ENCODE measurements at places on chromosomes 11 and 22.

- no peaks in the 10 kb centered on the region for H3K36me3 ChIP-seq
- no peaks in the 10 kb centered on the region for H3K27me3 ChIP-seq
- H3K4me1 ChIP-seq: peaks cover 7% of the 10 kb centered on the region
- no peak overlapping the region for H3K27ac ChIP-seq
- DNase-seq: no peak
Measured at GRCh38 chr11:66450560-66450959, 11.9 kb upstream of the MRPL11 start.

GRCh38 chr11:120898568-120898967 lies 125.3 kb upstream of the TBCEL start:
- H3K4me3 ChIP-seq: no peak overlapping the region
- no peaks in the 10 kb centered on the region for H3K27me3 ChIP-seq
- no peaks in the 10 kb centered on the region for H3K36me3 ChIP-seq
- peaks cover 8% of the 10 kb centered on the region for H3K4me1 ChIP-seq
- no peak overlapping the region for H3K27ac ChIP-seq
- DNase-seq: no peak

DNA sequence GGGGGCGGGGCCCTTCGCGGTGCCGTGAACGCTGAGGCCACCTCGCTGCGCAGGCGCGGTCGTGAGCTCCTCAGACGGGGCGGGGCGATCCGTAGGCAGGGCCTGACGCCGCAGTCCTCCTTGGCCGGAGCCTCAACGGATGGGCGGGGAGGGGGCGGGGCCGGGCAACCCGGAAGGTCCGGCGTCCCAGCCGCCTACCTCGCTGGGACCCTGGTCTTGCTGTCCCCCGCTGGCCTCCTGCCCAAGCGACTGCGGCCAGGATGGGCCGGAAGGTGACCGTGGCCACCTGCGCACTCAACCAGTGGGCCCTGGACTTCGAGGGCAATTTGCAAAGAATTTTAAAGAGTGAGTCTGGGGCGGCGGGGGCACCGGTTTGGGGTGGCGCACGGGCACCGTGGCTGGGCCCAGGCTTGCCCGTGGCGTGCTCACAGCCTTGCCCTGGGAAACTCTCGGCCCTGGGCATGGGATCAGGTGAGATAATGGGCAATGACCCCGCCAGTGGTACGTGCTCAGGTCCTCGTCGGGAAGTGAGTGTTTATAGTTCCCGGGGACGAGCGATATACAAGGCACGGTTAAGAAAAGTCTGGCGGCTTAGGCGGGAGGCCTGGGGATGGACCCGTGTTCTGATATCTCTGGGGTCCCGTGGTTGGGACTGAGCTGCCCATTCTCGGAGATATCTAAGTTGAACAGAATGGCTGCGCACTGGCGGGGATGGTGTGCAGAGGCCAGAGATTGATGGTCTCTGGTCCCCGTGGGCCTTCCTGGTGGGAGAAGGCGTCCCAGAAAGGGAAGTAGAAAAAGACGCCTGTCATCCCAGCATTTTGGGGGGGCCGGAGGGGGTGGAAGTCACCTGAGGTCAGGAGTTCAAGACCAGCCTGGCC lies at the start of gene NADSYN1:
TSS of gene NADSYN1 (plus strand) at position 167 of the 881 bp plus-strand sequence. CDS start at position 261, 94 bp downstream.
- DNase-seq: peak; percentile 98
- peak within 1 kb of the TSS; percentile 78 for H3K27ac ChIP-seq
- H3K4me1 ChIP-seq: peaks cover 29% of the 10 kb centered on the region
- peak within 1 kb of the TSS; percentile 94 for H3K4me3 ChIP-seq
- H3K36me3 ChIP-seq: peaks cover 9% of the 10 kb centered on the region
- no peaks in the 10 kb centered on the region for H3K27me3 ChIP-seq

DNA sequence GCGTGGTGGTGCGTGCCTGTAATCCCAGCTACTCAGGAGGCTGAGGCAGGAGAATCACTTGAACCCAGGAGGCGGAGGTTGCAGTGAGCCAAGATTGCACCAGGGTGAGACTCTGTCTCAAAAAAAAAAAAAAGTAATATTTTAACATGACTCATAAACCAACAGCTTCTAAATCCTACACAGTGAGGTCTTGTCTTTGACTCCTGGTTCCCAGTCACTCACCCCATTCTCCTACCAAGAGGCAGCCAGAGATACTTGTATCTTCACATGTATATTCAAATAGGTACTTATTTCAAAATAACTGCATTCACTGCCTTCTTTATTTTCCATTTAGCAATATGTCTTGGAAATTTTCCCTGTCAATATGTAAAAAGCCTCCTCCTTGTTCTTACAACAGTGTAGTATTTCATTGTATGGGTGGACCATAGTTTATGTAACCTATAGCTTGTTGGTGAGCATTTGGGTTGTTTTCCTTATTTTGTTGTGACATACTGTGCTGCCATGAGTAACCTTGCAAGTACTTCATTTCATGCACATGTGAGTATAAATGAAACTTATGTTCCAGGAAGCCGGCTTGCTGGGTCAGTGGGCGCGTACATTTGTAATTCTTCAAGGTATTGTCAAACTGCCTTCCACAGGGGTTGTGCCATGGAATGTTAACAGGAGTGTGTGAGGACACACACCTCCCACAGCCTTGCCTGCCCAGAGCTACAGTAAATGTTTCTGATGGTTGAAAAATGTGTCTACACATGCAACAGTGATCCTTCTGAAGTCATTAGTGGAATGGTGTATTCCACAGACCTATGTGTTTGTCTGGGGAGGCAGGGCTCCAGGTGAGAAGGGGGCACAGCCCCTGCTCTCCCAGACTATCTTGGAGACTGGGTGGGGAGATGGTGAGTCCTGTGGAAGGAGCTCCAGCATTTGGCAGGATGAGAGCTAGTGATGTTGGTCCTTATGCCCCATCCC lies 47.9 kb downstream of the OSBP2 start:
- no peaks in the 10 kb centered on the region for H3K36me3 ChIP-seq
- H3K27me3 ChIP-seq: no peaks in the 10 kb centered on the region
- DNase-seq: no peak
- H3K4me3 ChIP-seq: no peak overlapping the region
- no peak overlapping the region for H3K27ac ChIP-seq

DNA sequence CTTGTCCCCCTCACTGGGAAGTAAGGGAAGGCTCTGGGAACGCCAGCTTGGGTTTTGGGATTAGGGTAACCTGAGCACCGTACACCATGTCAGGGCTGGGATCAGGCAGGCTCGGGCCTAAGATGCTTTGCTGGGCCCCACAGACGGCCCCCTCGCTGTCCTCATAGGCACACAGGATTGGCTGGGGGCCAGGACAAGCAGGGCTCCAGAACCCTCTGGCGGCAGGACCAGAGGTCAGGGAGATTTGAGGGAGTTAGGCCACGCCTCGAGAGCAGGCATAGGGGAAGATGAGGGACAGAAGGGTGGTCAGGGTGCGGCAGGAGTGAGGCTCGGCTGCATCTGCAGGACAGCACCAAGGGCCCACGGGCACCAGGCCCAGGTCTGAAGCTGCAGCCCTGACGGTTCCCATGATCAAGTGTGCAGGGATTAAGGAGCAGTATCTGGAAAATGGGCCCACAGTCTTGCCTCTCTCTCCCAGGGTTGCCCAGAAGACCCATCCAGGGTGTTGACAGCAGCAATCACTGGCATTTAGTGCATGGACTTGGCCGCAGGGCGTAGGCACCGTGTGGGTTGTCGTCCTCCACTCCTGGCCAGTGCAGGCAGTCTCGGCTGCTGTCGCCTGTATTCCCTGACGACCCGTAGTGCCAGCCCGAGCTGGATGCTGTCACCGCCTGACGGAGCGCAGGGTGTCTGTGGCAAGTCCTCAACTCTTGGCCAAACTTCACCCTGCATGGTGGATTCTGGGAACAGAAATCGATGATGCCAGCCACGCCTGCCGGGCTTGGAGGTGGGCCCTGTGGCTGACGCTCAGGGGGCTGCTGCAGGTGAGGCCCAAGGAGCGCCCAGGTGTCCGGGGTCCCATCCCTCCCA lies 15.7 kb upstream of the GNB1L start:
- DNase-seq: no peak
- H3K4me1 ChIP-seq: no peaks in the 10 kb centered on the region
- H3K27me3 ChIP-seq: no peaks in the 10 kb centered on the region
- H3K27ac ChIP-seq: no peak overlapping the region
- no peak overlapping the region for H3K4me3 ChIP-seq

DNA sequence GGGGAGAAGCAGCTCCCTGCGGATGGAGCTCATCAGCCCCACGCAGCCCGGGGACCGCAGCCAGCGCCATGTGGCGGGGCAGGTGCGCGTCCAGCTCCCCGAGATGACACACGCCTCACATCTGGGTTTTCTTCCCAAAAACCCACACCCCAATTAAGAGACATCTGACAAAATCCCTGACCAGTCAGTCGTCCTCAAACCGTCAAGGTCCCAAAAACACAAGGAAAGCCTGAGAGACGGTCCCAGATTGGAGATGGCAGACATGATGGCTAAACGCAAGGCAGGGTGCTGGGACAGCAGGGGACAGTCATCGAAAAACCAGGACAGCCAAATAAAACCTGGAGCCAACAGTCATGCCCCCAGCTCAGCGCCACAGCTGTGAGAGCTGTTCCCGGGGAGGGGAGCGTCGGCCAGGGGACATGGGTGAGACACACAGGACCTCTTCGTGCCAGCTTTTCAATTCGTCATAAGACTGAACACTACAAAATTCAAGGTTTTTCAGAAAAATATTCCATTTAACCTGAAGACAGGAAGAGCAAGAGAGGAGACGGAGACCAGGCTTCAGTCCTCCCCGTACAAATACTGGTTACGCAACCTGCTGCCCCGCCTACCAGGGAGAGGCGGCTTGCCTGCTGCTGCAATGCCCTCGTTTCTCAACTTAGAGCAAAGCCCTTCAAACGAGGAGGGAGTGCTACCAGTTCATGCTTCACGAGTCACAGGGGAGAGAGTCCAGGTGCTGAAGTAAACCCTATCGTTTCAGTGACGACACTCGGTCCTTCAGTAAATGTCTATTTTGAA lies 10.5 kb downstream of the TOLLIP start:
- H3K4me1 ChIP-seq: 0 out of 2 replicates have a peak, but pooled peaks cover 5% of the 10 kb centered on the region
- H3K27ac ChIP-seq: no peak overlapping the region
- peak; percentile 46 for DNase-seq
- H3K4me3 ChIP-seq: no peak overlapping the region
- no peaks in the 10 kb centered on the region for H3K36me3 ChIP-seq

DNA sequence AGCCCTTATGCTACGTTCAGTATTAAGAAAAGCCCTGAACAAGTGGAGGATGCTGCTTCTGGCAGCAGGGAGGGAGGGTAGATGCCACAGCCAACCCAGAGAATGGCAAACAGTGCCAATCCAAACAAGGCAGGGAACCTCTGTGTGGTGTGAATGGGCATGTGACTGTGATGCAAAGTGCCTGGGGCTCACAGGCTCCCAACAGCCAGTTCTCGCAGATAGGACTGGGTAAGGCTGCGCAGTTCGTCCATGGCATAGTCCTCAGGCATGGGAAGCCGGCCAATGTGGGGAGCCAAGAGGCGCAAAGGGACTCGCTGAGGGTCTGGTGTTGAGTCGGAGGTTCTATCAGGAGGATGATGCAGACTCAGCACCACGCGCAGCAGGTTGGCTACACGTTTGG lies 4.8 kb upstream of the CHRNA10 start:
- H3K4me3 ChIP-seq: no peak overlapping the region
- H3K36me3 ChIP-seq: peaks cover 57% of the 10 kb centered on the region
- no peak overlapping the region for H3K27ac ChIP-seq
- H3K27me3 ChIP-seq: no peaks in the 10 kb centered on the region
- no peak for DNase-seq

DNA sequence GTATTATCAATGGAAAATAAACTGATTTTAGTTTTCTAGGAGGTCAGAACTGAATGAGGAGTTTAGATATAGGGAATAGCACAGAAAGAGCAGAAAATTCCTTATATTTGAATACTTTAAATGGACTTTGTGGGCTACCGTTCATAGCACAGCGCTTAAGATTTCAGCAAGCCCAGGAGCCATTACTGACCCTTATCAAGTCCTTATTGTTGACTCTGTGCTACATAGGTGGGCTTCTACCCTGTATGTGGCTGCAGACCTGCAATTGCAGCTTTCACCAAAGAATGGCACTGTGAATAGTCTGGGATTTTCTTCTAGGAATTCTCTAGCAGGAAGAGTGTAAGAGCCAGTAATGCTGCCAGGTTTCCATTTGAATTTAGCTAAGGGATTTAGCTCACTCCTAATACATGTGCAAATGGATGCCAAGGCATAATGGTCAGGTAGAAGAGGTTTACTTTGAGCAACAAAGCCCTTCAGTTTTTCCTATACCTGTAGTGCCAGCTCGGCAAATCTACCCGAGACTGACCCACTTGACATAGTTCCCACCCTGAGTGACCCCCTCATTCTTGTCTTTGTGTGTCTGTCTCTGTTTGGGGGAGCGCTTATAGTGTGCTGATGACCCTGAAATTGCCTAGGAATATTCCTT lies 42.5 kb upstream of the DLAT start:
- H3K4me1 ChIP-seq: peaks cover 33% of the 10 kb centered on the region
- no peaks in the 10 kb centered on the region for H3K36me3 ChIP-seq
- H3K4me3 ChIP-seq: peak overlapping the region; percentile 26
- no peaks in the 10 kb centered on the region for H3K27me3 ChIP-seq

DNA sequence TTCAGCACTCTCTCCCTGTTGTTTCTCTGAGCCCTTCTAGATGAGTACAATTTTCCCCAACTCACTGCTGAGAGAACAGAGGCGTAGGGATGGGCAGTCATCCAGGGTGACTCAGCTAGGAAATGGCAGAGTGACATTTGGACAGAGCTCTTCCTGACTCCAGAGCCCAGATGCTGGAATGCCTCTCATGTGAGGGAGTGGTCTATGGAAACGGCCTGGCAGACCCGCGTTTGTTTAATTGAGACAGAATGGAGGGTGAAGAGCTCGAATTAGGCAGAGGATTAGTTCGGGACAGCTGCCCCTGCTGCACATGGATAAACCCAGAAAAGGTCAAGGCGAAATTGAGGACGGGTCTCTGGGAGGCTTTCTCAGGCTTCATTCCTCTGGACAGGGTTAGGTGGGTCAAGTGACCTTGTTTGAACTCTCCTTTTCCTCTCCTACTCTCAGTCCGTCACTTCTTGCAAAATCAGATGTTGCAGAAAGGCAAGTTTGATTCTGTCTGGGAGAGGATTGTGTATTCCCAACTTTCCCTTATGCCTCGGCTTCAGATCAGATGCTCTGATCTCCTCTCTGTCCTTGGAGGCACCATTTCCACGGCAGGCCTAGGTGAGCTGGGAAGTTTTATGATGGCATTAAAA lies 7.6 kb upstream of the LMO2 start:
- no peaks in the 10 kb centered on the region for H3K36me3 ChIP-seq
- no peaks in the 10 kb centered on the region for H3K27me3 ChIP-seq
- peaks cover 6% of the 10 kb centered on the region for H3K4me1 ChIP-seq
- no peak for DNase-seq

All from GM23338 (cell line).